ENCODE measurements at places on chromosomes 6 and 20. TPM values are rescaled to one million over a fixed set of nuclear protein-coding genes. Genes with fewer than 3 reads are reported as not detected.

The TLDC2 gene
- not detected for total RNA-seq

The ADGRF1 gene
- not detected for total RNA-seq

The SLC22A7 gene
- not detected for total RNA-seq

The KCNQ5 gene
- total RNA-seq = 9.6 TPM

The EMILIN3 gene
- 0.27 TPM for total RNA-seq
